Common myeloid progenitor, CD34-positive (primary cell): ENCODE measurements at places on chromosomes 1 and 21.

GRCh38 chr1:147516157-147516917 lies 25.0 kb upstream of the BCL9 start:
- no peak for DNase-seq

DNA sequence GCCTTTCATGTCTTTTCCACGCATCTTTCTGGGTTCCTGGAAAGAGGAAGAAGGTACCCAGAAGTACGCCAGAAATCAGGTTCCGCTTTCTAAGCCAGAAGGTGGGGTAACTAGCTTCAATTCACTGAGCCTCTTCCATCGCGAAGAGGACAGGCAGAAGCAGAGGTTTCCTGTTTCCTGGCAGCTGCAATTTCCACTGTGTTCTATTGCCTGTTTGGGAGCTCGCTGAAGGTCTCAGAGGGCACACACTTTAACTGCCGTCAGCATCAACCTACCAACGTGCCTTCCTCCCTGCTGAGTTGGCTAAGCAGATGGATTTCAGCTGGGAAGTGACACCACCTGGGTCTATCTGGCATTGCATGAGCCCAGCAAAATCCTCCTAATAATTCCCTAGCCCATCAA lies 10.0 kb downstream of the NCF2 start:
- peak; percentile 84 for DNase-seq

DNA sequence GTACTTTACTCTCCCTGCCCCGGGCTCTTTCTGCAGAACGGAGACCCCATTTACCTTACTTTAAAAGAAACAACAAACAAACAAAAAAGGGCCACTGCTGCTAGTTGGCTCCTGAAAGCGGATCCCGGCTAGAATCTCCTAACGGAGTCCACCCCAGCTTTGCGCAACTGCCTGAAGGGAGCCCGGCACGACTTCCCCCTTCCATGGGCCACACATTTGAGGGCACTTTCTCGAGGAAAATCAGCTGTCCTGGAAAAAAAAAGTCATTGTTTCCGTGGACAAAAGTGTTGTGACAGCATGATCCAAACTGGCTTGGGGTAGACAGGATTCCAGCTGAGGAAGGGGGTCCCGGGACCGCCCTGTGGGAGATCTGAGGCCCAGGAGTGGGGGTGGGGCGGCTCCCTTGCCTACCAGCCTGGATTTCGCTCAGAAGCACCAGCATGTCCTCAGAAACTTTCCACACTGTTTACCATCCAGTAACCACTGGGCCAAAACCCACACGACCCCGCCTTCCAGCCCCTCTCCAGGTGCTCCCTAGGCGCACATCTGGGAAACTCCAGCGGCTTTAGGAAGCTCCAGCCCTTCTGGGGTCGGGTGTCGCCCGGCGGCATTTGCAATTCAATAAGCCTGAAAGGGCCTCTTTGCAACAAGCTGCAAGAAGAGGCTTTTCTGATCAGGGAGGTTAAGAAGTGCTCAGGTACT lies 4.8 kb downstream of the RIPK4 start:
- no peak for DNase-seq

- no peak for DNase-seq
These were observed 135.7 kb upstream of the PROX1 start for GRCh38 chr1:213852107-213852506.

DNA sequence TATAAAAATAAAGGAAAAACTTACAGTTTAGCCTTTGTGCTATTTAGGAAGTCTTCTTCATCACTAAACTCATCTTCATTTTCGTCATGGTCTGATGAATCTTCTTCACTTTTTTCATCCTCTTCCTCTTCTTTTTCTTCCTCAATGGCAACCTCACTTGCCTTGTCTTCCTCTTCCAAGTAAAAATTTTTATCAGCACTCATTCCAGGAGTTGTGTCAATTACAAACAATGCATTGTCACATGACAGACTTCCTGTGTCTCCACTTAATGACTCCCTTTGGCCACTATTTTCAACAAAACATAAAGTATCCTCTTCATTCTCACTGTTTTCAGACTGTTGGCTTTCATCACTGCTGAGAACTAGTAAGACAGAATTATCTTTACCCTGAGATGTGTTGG lies 2.8 kb downstream of the DNTTIP2 start:
- DNase-seq: no peak

- peak; percentile 54 for DNase-seq
These were observed 20.6 kb upstream of the TTC34 start for GRCh38 chr1:2821966-2822620.

- DNase-seq: no peak
These were observed 38.3 kb upstream of the GLIS1 start for GRCh38 chr1:53777272-53777671.

- no peak for DNase-seq
These were observed 8.8 kb upstream of the COL16A1 start for GRCh38 chr1:31712630-31713029.

DNA sequence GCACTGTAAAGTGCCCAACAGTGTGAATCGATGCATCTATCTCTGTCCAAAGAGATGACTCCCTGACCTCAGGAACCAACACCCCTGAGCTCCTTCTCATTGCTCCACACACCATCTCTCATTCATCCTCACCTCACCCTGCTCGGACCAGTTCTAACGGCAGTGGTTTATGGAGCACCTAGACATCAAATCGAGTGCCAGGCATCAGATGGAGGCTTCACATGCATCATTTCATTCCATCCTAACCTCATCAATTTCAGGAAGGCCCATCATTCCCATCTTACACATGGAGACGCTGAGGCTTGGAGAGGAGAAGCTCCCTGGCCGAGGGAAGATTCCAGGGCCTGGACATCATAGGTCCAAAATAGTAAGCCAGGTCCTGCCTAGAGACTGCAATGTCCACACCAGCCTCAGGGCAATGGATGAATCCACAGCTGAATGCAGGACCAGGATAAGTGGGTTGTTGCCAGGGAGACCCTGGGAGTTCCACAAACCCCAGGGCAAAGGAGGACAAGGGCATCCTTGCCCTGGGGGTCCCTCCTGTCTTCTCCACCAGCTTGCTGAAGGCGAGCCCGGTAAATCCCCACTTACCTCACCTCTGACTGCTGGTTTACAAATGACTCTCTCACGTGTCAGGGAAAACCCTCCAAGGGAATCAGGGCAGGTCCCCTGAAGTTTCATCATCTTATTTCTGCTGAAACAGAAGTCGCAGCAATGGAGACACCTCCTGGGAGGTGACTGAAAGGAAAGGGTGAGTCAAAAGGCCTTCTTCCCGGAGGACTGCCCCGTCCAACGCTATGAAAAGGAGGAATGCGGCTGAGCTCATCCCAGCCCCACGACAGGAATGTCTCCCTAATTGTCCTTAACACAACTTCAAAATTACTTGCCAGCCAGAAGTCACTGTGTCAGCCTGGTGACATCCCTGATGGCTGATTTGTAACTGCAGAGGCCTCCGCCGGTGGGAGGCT lies 9.0 kb upstream of the IFFO2 start:
- no peak for DNase-seq
